CD8-positive, alpha-beta memory T cell (primary cell): ENCODE measurements at places on chromosomes 6 and 20.

- no peak for DNase-seq
Measured at GRCh38 chr6:132179955-132180354, 221.3 kb downstream of the MOXD1 start.

- no peak for DNase-seq
Measured at GRCh38 chr20:5886788-5887187, 63.5 kb downstream of the TRMT6 start.

DNA sequence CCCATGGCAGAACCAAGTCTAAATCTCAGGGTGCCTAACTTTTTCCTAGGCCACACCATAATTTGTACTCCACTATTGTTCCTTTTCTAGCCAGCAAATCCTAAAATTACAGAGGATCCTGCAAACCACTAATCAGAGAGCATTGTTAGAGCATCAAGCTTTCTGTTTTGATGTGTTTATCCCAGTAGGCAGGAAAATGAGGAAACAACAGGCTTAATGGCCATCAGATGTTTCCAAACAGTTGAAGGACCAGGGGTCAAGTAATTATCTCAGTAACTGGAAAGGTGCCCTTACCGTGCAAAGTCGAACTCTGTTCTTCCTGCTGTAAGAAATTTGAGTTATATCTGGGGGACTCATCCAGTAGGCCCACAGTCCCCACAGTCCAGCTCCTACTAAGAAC lies 58.7 kb downstream of the RALY start:
- no peak for DNase-seq

GRCh38 chr6:11705069-11705468 lies 73.5 kb downstream of the ADTRP start:
- DNase-seq: no peak

DNA sequence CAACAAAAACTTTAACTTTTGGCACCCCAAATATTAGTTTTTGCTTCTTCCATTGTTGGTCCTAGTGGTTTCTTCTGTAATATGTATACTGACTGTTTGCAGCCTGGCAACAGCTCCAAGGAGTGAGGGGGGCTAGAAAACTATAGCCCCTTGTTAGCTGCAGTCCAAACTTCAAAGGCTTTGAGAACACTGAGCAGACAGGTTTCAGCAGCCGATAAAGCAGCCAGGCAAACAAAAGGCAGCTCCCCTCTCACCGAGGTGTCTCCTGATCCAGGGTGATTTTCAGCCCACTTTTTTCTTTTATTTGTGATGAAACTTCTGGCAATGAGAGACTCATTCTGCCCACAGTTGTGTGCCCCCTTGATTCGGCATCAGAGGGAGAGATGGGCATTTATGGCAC lies 80.7 kb downstream of the OLIG3 start:
- no peak for DNase-seq

DNA sequence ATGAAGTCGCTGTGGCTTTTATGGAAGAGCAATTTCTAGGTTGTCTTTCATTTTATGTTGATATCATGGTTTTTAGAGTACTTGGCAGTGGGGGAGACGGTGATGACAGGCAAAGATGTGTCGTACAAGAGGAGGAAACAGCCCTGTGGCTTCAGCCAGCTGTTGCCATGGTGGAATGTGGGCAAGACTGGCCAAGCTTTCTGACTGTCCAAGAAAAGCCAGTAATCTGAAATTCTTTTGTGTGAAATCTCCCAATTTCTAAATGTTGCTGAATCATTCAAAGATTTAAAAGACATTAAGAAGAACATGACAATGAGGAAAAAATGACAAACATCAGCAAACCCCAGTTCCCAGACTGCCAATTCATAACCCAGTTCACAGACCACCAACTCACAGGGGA lies 23.1 kb downstream of the PFDN4 start:
- no peak for DNase-seq

- DNase-seq: no peak
Measured at GRCh38 chr20:17226410-17227218, at the start of gene PCSK2. Gene PCSK2 (plus strand): TSS chr20:17227040. CDS start chr20:17227306, 266 bp downstream.

DNA sequence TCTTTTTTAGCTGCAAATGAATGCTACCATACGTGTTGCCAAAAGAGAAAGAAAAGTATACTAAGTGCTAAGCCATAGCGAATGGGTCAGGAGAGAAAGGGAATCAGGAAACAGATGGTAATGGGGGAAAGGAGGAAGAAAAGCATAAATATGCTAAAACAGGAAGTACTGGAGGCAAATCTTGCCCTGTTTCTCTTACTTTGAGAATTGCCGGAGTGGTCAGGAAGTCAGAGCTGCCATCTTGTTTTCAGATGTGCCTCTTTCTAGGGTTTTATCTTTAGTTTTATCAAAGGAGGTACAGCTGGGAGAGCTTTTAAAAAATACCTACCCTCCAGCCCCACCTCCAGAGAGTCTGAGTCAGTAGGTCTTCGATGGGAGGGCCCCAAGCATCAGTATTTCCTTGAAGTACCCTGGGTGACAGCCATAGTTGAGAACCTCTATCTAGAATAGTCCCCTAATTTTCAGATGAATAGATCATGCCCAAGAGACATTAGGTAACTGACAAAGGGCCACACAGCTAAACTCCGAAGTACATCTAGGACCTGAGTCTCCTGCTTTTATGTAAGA lies 193.3 kb downstream of the CLIC5 start:
- DNase-seq: no peak

DNA sequence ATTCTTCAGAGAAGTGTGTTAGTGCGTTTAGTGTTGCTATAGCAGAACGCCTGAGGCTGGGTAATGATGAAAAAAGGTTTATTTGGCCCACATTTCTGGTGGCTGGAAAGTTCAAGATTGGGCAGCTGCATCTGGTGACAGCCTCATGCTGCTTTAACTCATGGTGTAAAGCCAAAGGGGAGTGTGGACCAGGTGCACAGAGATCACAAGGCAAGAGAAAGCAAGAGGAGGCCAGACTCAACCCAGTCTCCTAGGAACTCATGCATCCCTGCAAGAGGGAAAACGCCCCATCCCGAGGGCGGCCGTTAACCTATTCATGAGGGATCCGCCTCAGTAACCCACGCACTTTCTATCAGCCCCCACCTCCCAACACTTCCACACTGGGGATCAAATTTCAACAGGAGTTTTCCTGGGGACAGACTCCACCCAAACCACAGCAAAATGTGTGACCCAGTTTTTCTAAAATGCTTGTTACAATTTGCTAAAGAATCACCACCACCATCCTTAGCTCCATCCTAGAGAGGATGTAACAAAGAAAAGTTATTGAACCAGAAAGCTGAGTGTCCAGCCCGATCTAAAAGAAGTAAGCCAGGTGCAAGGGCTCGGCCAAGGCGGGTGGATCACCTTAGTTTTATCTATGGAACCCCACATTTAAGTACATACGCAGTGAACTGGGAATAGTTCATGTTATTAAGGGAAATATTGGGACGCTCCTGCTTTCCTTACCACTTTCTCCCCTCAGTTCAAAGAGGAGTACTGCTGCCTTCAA lies 164.8 kb downstream of the QKI start:
- DNase-seq: no peak

GRCh38 chr20:45368221-45368980 lies 5.4 kb downstream of the SYS1 start:
- DNase-seq: peak; percentile 24

- DNase-seq: no peak
Measured at GRCh38 chr6:22421198-22421597, 124.4 kb upstream of the PRL start.

- no peak for DNase-seq
Measured at GRCh38 chr6:160238761-160239751, 19.6 kb downstream of the SLC22A2 start.

DNA sequence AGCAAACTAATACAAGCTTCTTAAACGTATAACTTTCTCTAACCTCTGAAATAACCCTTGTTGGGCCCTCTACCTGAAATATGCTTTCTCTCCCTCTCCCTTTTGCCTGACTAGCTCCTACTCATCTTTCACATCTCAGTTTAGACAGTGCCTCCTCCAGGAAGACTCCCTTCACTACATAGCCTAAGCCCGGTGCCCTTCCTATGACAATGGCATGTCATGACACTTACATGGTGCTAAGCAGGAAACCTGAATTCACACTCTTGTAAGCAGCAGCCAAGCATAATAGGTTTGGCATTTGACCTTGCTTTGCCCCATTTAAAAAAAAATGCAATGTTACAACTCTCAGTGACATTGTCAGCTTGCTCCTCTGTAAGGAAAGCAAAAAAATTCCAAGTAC lies 33.1 kb upstream of the FBXL4 start:
- no peak for DNase-seq

GRCh38 chr20:38156888-38157634 lies 8.0 kb downstream of the TGM2 start:
- no peak for DNase-seq

- no peak for DNase-seq
Measured at GRCh38 chr6:126826166-126826714, 292.2 kb upstream of the RSPO3 start.

DNA sequence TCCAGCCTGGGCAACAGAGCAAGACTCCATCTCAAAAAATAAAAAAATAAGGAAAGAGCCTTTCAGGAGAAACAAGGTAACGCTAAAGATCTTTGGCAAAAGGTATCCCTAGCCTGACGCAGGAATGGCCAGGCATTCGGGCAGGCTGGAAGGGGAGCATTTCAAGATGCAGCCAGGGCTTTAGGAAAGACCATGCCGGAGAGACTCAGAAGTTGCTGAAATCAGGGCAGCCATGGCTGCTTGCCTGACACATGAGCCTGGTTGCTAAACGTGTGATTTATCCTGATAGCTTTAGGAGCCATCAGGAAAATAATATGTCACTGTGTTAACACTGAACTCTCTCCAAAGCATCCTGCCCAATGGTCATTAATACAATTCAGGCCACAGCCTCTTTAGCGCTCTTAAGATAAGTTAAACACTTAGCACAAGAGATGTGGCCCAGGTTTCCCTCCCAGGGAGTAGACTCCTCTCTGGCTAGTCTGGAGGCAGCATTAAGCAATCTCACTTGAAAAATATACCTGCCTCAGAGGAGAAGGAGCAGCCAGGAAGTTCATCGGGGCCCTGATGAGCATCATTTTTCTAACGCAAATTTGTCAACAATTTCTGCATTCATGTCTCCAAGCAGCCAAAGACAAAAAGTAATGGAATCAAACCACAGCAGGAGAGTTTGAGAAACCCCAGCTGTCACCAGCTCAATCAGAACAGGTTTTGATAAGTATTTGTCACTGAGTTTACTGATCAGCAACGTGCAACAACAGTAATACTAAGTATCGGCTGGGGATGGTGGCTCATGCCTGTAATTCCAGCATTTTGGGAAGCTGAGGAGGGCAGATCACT lies 200.0 kb downstream of the ZMYND8 start:
- no peak for DNase-seq

GRCh38 chr6:87590990-87591389 lies 1.1 kb downstream of the ORC3 start:
- no peak for DNase-seq

DNA sequence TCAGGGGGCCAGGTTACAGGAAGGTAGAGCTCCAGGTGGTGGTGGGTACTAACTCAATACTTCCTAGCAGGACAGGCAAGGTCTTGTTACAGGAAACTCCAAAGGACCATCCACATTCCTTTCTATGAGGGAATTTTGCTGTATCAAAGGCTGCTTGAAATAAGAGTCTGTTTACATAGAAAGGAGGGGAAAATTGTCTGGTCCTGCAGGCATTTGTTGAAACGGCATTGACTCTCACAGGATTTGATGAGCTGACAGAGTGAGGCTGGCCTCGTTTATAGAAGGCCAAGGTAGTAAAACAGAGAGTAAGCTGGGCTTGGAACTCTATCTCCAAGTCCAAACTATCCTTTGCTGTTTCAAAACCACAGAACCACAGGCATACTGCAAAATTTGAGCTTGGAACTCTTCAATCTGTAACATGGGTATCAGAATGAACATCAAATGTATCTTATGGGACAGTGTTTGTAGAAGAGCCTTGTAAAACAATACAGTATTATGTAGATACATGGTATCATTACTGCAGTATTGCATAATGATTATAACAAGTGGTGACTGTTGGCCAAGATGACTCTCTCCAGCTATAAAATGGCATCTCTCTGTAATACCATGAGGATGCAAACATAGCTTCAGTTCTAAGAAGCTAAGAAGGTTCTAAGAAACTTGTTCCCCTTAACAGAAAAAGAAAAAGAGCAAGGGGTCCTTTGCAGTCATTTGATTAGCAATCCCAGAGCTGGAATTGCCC lies 61.5 kb downstream of the TRAM2 start:
- no peak for DNase-seq

GRCh38 chr6:157669747-157670216 lies 153.3 kb upstream of the SNX9 start:
- DNase-seq: no peak

DNA sequence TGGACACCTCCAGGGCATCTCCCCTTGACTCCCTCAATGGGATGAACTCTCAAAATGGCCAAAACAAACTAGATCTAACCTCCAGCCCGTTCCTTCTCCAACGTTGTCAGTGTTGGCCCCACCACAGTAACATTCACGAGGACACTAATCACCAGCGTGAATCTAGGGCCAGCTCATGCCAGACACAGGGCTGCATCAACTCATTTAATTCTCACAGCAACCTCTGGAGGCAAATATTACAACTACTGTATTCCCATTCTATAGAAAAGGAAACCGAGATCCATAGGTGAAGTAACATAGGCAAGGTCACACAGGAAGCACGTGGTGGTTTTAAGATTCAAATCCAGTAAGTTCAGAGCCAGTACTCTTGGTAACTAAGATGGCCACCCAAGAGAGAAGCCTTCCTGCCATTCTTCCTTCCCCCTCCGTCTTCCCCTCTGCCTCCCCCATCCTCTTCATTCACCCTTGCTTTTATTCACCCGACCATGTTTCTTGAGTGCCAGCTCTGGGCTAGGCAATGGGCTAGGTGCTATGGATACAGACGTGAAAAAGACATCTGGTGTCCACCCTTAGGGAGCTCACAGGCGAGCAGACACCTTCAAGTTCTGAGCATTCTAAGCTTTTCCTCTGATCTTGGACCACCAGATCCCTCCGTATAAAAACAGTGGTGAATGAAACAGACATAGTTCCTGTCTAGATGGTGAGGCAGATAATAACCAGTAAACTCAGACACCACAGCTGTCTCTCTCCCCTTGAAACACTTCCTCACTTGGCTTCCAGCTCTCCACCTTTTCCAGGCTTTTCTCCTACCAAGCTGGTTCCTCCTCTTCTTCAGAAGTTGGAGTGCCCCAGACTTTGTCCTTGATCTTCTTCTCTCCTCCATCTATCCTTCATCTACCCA lies 9.6 kb downstream of the CCM2L start:
- DNase-seq: no peak

GRCh38 chr6:119483908-119484307 lies 134.3 kb upstream of the MAN1A1 start:
- DNase-seq: no peak

DNA sequence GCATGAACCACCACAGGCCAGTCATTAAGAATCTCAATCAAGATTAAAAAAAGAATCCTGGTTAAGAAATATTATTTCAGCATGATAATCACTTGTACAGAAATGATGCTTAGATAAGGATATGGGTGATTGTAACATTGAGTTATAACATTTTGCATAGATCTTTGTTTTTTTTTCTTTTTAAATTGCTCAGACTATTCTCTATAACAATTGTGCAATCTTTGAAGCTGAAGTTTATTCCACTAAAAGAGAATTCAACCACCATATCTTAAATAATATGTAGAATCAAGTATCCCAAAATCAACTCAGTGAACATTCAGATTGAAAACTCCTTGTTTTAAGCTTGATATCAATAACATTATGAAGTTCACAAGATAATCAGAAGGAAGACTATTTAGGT lies 663 bp upstream of the SMIM28 start:
- no peak for DNase-seq

GRCh38 chr6:122289762-122290539 lies 109.5 kb upstream of the HSF2 start:
- no peak for DNase-seq

GRCh38 chr6:1208876-1209275 lies 103.0 kb upstream of the FOXQ1 start:
- DNase-seq: no peak
